ENCODE measurements at places on chromosomes 16 and 17.

DNA sequence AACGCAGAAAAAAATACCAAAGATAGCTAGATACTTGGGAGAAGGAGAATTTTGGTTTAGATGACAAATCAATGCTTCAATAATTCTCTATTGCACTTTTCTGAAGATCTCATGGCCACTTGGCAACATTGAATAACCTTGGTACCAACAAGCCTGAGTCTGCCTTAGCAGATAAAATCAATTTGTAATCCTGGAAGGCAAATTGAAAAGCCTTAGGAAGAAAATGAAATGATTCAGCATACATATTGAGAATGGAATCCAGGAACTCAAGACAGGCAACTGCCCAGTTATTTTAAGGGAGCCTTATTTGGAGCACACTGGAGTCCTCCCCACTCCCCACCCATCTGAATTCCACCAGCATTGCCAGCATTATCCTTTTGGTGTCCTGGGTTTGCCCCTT, 109.3 kb upstream of the SOX9 start:
- no peak for DNase-seq

- DNase-seq, result no peak
Measured at GRCh38 chr16:56400458-56400857, 24.9 kb downstream of the AMFR start.

GRCh38 chr16:79902351-79902750, 301.8 kb upstream of the MAF start:
- no peak for DNase-seq

- DNase-seq, result peak; percentile 63
Measured at GRCh38 chr17:40290629-40291280, 3.1 kb downstream of the CDC6 start.

DNA sequence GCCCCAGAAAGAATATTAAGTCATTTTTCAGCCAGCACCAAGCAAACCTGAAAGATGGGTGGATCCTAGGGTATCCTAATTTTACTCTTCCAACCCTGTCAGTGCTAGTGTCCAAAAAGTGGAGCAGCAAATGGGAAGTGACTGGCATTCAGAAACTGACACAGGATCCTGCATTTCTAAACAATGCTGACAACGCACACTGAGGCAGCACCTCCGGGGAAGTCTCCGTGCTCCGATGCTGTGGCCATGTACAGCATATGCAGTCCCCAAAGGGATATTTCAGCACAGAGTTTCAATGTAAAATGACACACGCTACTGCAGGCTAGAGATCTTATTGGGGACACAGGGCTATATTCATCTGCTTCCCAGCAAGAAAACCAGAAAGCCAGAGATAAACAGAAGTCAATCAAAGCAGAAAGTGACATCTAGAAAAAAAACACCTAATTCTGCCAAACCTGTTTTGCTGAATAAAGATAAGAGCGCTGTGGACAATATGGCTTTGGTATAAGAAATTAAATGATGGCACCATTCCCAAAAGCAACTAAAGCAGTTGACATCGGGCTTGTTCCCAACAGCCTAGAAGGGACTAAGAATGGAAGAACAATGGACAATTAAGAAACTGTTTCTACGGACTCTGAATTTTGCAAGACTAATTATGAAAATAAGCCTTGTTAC, 17.3 kb downstream of the XYLT1 start:
- no peak for DNase-seq

DNA sequence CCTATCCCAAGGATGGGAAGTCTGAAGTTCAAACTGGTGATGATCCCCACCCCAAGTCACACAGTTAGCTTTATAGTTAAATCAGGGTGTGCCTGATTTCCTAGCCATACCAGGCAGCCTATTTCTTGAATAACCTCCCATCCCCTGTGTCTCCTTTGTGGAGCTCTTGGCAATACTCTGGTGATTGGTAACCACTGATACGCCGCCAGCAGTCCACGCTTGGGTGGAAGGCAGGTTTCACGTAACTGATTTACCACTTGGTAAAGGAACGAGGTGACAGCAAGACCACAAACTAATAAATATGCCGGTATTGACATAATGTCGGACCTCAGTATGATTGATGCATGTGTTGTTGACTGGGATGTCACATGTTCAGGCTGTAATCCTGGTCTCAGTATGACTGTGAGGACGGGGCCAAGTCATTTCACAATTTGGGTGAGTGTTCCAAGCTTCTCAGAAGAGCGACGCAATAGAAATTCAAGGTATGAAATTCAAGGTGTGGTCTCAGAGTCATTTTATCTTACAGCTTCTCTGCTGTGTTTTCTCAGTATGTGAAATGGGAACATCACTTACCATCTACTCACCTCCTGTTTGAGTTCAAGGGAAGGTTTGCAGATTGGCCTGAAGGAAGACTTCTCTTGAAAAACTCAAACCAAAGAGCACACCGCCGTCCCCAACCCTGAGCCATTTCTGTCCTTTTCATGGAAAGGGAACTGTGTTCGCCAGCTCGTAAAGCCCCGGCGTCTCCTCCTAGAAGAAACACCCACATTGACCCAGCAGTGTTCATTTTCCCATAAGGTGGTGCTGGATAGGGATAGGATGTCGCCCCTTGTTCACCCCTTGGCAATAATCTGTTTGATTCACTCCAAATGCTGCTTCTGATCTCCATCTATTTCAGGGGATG, 678.9 kb downstream of the WWOX start:
- DNase-seq, result peak; percentile 97

DNA sequence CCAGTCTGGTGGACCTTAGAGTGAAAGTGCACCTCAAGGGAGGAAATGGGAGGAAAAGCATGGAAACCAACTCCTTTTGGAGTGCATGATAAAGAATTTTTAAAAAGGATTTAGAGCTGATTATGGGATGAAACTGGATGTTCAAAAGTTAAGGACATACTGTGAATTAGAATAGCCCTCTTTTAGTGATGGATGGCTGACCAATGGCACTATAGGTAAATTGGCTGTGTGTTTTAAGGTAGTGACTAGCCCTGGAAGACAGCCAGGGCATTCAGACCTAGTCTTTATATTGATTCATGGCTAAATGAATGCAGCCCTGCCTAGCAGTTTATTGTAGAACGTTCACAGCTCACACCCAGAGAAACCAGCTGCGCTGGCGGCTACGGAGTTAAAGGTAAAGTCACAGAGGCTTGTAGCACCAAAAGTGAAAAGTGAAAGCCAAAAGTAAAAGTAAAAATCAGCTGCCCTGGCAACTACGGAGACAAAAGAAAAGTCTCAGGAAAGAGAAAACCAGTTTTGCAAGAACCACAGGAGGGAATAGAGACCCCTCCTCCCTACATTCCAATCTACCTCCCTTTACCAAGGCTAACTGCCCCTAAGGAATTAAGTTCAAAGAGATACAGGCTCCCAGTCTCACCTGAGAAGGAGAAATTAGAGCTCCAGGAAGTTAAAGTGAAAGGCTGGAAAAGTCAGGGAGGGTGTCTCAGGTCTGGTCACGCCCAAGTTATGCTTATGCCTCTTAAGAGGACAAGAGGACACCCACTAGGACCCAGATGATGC, 21.8 kb downstream of the ACSM1 start:
- peak; percentile 28 for DNase-seq

DNA sequence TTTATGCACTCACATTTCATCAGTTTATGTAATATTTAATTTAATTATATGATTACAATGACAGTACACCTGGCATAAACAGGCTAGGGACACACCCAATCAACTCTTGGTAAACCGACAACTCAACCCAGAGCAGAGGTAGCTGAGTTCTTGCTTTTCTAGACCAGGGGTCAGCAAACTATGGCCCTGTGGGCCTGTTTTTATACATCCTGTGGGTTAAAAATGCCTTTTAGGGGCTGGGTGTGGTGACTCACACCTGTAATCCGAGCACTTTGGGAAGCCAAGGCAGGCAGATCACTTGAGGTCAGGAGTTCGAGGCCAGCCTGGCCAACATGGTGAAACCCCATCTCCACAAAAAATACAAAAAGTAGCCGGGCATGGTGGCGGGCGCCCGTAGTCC, 99.2 kb upstream of the TMEM97 start:
- no peak for DNase-seq

DNA sequence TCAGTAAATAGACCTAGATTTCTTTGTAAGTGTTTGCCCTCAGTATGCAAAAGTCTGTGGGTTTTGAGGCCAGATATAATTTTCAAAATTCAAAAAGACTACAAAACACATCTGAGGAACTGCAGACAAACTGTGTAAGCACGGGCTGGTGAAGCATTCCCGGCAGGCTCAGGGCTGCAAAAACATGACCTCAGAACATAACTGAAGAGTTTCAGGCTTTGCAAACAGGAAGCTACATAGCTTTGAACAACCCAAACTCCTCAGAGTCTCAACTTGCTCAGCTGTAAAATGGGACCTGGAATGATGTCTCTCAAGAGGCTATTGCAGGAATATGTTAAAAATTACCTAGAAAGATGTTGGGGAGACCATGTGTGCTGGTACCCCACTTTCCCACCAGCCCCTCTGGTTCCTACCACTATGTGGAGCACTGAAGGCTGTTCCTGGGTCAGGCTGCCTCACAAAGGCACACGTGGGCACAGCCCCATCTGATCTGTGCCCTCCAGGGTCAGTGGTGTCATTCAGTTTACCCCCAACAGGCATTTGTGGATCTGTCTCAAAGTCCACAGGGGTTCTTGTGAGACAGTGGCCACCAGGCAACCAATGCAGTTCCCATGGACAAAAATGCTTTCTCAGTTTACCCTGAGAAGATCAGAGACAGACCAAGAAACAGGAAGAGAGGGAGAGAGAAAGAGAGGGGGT, 72.9 kb downstream of the CREBBP start:
- peak; percentile 77 for DNase-seq

DNA sequence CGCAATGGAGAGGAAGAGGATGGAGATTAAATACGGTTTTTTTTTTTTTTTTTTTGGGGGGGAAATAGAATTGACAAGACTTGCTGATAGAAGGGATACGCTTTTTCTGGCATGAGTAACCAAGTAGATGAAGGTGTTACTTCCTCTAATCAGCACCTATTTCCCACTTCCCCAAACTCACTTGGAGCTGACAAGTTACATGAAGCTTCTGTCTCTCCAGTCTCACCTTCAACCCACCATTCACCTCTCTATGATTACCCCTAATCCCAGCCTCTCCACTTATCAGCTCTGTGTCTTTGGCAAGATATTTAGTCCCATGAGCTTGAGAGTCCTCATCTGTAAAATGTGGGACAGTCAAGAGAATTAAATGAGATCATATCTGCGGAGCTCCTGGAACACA, 185.9 kb upstream of the HS3ST3A1 start:
- no peak for DNase-seq

DNA sequence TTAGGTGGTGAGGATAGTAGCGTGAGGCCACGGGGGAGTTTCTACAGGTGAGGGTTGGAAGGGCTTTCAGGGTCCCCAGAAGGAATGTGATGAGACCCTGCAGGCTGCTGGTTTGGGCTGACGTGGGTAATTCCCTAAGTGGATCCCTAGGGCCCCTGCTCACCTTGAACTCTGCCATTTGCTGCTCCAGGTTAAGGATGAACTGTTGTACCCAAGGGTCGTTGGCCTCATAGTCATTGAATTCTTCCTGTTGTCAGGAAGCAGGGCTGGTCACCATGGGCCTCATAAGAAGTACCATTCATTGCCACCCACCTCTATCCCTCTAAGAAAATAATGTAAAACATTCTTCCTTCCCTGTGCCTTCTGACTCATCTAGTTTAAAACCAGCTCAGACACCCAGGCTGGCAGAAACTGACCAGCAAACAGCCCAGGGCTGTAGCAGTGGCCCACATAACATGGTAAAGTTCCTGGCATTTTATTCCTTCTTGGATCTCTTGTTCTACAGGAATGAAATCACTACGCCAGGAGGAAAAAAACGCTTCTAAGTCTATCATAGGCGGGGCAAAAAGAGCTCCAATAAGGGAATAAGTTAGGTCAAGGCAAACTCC, 27.6 kb downstream of the FCSK start:
- no peak for DNase-seq

DNA sequence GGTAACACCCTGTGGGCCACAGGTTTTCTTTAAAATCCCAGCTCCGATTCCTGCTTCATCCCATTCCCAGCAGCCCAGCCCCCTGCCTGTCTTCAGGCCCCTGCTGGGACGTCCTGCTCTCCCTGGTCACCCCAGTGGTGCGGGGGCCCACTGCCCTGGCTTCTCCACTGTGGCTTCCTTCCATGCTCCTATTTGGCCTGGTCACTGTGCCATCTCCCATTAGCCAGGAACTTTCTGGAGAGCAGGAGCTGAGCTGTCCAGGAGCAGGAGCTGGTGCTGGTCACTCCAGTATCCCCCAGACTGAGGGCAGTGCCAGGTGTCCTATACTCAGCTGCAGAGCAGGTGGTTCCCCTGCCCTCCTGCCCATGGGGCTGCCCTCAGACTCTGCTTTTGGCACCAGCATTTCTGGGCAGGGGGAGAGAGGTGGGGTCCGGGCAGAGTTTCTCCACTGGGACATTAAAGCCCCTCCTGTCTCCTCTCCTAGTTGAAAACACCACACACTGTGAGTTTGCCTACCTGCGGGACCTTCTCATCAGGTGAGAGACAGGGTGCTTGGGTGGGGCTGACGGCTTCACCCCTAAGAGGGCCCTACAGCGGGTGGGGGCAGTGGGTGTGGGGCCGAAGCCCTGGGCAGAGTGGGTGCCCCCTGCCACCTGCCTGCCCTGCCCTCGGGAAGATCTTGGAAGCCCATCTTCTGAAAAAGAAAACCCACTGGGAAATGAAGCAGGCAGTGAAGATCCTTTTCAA, 356.2 kb downstream of the SEC14L1 start:
- no peak for DNase-seq

DNA sequence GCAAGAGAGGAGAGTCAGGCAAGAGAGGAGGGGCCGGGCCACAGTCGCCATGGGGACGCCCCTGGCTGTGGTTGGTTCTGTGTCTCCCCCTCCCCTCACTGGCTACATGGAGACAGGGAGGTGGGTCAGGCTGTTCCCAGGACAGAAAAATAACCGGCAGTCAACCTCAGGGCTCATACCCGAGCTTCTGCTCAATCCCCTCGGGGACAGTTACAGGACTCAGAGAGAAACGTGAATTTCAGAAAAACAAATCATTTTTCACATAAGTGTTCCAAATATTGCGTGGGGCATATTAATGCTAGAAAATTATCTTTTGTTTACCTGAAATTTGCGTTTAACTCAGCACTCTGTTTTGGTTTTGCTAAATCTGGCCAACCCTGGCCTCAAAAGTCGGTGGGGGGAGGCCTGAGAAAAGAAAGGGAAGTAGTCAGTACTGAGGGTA, 22.2 kb upstream of the CPSF4L start:
- DNase-seq, result no peak

DNA sequence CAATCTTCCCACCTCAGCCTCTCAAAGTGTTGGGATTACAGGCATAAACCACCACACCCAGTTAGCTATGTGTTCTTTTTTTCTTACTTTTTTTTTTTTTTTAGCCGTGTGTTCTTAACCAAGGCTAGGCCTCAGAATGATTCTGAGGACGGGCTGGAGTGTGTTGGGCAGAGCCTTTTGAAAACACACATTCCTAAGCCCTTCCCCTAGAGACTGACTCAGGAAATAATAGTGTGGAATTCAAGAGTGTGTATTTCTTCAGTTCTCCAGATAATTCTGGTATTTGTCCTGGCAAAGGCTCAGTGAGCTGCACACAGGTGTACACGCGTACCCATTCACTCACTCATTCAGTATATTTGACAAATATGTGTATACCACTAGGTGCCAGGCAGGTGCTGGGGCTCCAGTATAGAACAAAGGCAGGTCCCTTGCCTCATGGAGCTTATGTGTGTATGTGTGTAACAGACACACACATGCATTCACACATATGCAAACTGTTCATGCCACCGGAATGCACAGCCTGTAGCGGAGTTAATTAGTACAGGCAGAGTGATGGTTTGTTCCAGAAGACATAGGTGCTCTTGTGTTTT, 19.4 kb upstream of the NFATC3 start:
- no peak for DNase-seq
